Esophagus mucosa (tissue), 1 donor: ENCODE measurements at places on chromosomes 1 and 21. TPM values are rescaled to one million over a fixed set of nuclear protein-coding genes. Genes with fewer than 3 reads are reported as not detected.

DNA sequence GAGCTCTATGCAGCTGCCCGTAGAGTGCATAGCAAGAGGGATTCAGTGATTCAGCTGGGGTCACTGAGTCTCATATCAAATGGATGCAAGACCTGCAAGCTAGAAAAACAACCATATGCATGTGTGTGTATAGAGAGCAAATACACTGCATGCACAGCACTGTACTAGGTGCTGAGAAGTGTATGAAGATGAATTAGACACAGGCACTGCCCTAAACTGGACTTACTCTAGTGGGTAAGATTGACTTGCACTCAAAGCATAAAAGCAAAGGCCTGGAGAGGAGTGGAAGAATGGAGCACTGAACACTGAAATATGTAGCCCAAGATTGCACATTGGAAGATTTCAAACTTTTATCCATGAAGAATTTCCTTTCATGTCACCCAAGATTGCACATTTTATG lies 5.5 kb upstream of the GBP1 start:
- no peak for ATAC-seq

GRCh38 chr1:232893481-232894313 lies 56.7 kb upstream of the NTPCR start:
- no peak for ATAC-seq

- ATAC-seq, result no peak
Observed at GRCh38 chr1:13763991-13764390, 64.0 kb downstream of the PRDM2 start.

The OLIG1 gene
- total RNA-seq, result not detected

The IFNGR2 gene
- 86.8 TPM for total RNA-seq

The BPNT1 gene
- total RNA-seq, result 20.1 TPM

DNA sequence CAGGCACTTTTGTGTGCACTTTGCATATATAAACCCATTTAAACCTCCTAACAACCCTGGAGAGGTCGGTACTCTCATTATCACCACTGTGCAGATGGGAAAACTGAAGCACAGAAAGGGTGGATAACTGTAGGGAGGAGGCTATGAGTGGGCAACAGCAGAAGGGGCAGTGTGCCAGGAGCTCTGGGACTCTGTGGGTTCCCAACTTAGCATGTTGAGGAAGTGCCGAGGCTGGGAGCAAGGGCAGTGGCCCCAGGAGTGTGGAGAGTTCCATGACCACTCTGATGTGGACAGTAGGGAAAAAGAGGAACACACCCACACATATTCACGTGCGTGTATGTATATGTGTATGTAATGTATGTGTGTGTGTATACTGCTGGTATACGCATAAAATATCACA lies 25.7 kb upstream of the KCNC4 start:
- no peak for ATAC-seq

GRCh38 chr1:193013005-193013404 lies 46.2 kb downstream of the UCHL5 start:
- ATAC-seq, result no peak

- ATAC-seq, result peak; percentile 67
Observed at GRCh38 chr1:22794647-22795365, 84.2 kb downstream of the EPHB2 start.

The TINAGL1 gene
- 15.9 TPM for total RNA-seq

DNA sequence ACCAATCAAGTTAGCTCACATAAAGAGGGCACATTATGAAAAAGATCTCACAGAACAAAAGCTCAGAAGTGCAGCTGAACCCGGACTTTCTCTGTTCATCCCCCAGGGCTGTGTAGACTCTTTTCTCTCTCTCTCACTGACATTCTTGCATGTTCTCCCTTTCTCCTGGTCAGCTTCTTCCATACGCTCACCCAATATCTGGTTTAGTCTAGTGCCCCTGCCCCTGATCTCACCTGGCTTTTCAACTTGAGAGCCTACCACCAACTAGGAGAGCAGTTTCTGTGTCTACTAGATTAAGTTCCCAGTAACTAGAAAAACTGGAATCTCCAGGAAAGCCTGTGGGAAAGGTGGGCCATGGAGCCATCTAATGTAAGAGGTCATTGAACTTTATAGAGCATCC lies 126.9 kb upstream of the GRIK3 start:
- no peak for ATAC-seq

- ATAC-seq, result no peak
Observed at GRCh38 chr1:4710592-4711415, 56.4 kb downstream of the AJAP1 start.

DNA sequence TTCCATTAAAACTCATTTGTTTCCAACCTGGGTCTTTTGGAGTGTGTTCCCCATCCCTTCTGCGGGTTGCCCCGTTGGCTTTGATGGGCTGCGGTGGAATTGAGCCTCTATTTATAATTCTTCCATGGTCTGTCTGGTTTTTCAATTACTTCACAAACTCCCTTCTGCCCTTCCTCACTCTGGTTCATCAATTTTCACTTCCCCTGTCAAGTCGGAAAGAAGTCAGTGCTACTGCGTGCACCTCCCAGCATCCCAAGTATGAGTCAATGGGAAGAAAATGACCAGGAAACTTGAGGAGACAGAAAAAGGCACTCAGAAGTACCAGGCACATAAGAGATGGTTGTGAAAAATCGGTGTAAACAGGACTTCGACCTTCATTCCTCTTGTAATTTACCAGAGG lies 126.2 kb downstream of the KAZN start:
- ATAC-seq, result no peak

DNA sequence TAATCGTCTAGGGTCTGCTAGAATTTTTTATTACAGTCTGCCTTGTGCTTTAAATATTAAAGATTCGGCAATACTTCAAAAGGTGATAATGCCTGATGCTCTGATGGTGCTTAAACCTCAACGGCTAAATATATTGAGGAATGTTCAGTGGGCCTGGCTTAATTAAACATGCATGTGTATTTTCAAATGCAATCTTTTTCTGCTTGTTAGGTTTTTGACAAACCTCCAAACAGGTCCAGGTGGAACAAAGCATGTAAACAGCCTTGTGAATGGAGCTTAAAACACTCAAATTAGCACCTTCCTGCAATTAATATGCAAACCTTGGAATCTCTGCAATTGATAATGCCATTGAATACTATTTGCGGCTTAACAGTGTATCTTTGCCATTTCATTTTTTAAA lies 334.9 kb downstream of the BARHL2 start:
- no peak for ATAC-seq

The ZNF683 gene
- total RNA-seq, result not detected

The SPATA46 gene
- total RNA-seq, result not detected
